ENCODE measurements at places on chromosomes 6 and 20.

- no peak for DNase-seq
Measured at GRCh38 chr6:44733126-44733525, 345.6 kb downstream of the CDC5L start.

- no peak for DNase-seq
Measured at GRCh38 chr6:25619217-25619616, 32.8 kb upstream of the SCGN start.

GRCh38 chr20:4050203-4050980 lies 35.0 kb upstream of the RNF24 start:
- no peak for DNase-seq

- DNase-seq = no peak
Measured at GRCh38 chr6:24931296-24931695, 4.5 kb downstream of the RIPOR2 start.

GRCh38 chr6:22536122-22536521 lies 33.2 kb upstream of the HDGFL1 start:
- no peak for DNase-seq

GRCh38 chr6:146856296-146856695 lies 257.5 kb downstream of the ADGB start:
- no peak for DNase-seq

DNA sequence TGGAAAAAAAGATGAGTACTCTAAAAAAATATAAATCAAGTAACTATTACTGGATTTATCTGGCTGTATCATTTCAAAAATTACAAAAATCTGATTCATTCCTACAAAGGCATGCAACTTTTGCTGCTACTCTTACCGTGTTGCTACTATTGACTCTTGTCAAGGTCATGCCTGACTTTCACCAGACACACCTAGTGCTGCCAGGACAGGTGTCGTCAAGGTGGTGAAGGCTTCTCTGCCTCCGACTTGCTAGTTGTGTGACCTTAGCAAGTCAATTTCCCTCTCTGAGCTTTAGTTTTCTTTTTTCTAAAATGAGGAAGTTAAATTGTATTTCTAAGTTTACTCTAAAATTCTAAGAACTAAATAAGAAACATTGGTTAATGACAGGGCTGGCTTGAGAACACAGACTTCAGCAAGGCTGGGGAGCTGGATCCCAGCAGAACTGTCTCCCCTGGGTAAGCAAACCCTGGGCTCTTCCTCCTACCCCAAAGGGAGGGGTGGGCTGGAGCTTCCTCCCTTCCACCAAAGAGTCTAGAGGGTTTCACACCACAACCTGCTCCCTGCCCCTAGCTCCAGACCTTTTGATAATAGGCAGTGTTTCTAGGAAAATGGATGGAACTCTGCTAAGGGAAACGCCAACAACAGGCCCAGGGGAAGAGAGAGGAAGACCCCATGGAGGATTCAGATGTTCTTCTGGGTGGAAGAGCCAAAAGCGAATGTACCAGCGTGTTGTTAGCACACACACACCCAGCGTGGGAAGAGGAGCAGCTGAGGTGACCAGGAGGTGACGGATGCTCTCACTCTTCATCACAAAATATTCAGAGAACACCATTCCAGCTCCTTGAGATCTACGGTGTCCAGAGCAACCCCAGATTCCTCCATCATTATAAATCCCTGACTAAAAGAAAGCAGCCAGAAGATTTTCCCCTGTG lies 47.9 kb upstream of the CITED2 start:
- DNase-seq = no peak

DNA sequence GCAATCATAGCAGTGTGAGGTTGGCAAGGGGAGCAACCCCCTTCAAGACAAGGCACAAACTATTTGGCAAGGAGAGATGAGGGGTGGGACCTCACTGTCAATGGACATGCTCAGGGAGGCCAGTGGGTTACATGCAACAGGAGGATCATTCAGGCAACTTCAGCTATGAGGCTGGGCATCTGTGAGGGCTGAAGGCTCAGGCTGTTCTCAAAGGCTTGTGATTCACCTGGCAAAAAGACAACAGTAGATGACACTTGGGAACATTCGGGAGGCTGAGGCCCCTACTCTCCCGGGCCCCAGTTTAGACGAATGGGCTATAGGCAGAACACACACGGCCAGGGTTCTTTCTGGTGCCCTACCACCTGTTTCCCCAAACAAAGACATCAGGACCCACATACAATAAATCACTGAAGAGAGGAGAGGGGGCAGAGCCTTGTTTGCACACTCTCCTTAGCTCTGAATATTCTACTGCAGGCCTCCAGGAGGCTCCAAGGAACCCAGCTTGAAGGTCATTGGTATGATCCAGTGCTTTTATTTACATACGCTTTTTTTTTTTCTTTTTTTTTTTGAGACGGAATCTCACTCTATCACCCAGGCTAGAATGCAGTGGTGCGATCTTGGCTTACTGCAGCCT lies 7.9 kb downstream of the TUBB start:
- DNase-seq = no peak

DNA sequence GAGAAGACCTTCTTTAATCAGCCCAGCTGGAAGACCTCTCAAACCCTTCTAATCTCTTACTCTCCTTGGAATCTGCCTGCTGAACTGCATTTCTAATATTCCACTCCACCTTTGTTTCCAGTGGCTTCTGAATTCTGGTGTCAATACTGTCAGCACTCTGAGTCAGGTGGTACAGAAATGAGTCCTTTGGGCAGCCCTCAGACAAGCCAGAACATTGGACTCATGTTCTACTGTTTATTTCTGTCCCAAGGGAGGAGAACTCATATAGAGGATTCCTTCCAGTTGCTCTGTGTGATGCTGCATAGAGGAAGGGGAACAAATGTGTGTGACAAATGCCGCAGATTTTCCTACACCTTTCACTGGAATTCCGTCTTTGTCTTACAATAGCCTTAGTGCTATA lies 114.8 kb downstream of the PHF3 start:
- DNase-seq = no peak

- no peak for DNase-seq
Measured at GRCh38 chr20:37276494-37277252, 12.8 kb upstream of the MANBAL start.
